ENCODE measurements at places on chromosomes 13 and 19.
A peak's percentile ranks its signal among the peaks of the same experiment; 100 is the strongest.

DNA sequence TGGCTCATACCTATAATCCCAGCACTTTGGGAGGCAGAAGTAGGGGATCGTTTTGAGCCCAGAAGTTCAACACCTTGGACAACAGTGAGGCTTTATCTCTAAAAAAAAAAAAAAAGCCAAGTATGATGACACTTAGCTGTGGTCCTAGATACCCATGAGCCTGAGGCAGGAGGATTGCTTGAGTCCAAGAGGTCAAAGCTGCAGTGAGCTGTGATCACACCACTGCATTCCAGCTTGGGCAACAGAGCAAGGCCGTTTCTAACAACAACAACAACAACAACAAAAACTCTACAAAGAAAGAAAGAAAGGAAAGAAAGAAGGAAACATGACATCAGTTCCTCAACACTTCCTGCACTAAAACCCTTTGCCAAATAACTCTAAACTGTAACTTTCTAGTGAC, 265.1 kb upstream of the DACH1 start:
- no peak for DNase-seq

- DNase-seq, result no peak
Observed at GRCh38 chr13:20497006-20497775, 28.5 kb downstream of the CRYL1 start.

DNA sequence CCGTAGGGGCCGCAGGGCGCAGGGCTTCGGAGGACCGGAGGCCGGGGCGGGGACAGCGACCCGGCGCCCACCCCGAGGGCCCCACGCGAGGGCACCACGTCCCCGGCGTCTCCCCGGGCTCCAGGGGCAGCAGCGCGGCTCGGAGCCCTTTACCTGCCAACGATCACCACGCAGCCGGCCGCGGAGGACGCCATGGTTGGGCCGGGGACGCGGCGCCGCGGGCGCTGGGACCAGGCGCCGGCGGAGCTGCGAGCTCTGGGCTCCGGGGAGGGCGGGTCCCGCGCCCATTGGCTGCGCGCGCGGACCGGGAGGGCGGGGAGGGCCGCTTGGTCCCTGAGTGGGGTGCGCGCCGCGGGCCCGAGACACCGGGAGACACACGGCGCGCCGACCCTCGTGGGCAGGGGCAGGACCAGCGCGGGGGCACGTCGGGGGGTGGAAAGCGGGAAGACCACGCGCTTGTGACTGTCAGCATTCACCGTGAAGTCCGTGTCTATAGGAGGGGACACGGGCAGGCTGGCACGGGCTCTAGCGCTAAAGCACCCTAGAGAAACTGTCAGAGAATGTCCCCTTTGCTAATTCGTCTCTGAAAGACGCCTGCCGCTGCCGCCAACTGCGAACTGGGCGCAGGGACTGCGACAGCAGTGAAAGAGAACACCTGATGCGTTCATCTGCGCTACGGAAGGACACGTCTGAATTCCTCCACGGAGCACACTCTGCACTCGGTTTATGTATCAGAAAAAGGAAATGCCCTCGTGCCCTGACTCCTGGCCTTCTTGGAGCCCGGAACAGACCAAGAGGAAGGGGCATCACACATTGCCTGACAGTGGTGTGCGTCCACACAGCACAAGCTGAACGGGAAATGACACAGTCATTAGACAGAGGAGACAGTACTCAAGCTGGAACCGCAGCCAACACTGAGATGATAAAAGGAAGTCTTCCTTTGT, at the start of gene CRYL1:
Gene CRYL1, minus strand, starts transcription at position 257 of the 944 bp plus-strand sequence. Its CDS starts 63 bp downstream, at position 194.
- DNase-seq, result peak; percentile 46

- no peak for DNase-seq
Observed at GRCh38 chr13:27559719-27560118, 60.6 kb downstream of the LNX2 start.

GRCh38 chr13:44523146-44524015, 52.7 kb downstream of the TSC22D1 start:
- no peak for DNase-seq

DNA sequence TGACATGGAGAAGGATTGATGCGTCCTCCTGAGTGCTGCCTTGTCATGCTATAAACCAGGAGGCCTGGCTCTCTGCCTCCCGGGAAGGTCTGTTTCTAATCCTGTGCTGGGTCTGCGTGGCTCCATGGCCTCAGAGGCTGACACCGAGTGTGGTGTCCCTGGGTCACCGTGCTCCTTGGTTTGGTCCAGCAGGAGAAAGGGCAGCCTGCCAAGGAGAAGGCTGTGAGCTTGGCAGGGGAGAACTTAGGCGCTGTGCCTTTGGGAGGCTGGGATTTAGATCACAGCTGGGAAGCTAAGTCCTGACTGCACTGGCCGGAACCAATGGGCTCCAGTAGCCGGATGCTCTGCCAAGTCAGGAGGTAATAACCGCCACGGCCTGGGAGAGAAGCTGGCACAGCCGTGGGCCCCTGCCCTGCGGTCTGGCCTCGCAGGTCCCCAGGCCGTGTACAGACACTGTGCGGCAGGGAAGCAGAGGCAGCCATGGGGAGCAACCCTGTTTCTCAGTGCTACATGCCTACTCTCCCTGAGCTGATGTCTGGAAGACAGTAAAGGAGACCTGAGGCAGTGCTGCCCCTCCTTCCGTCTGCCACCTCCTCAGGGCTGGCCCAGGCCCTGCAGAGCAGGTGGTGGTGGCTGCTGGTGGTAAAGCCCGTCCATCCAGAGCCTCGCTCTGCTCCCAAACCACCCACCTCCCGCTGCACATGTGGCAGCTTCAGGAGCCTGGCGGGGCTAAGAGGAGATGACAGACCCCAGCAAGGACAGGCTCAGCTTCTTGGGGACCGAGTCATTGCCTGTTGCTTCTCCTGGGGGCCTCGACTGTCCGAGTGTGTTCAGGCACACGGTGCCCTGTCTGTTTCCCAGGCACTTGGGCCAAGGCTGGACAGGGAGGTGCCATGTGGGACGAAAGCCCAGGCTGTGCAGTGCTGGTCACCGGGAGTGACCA, 44.9 kb downstream of the C13orf46 start:
- no peak for DNase-seq

DNA sequence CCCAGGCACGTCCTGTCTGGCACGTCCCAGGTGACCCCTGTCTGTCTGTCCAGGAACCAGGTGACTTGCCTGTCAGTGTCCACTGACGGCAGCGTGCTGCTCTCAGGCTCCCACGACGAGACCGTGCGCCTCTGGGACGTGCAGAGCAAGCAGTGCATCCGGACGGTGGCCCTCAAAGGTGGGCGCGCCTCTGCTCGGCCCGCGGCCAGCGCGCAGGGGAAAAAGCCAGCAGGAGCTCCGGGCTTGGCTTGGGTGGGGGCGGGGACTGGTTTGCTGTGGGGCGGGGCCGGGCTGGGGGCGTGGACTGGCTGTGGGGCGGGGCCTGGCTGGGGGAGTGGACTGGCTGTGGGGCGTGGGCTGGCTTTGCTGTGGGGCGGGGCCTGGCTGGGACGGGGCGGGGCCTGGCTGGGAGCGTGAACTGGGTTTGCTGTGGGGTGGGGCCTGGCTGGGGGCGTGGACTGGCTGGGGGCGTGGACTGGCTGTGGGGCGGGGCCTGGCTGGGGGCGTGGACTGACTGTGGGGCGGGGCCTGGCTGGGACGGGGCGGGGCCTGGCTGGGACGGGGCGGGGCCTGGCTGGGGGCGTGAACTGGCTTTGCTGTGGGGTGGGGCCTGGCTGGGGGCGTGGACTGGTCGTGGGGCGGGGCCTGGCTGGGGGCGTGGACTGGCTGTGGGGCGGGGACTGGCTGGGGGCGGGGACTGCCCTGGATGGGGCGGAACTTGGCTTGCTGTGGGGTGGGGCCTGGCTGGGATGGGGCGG, 7.2 kb downstream of the WDR18 start:
- DNase-seq, result no peak

All from neuronal stem cell (in vitro differentiated cells).